ENCODE measurements at places on chromosomes 3 and 15.
A peak's percentile ranks its signal among the peaks of the same experiment; 100 is the strongest.

- no peak for DNase-seq
Measured at GRCh38 chr3:160132226-160132625, 93.0 kb upstream of the C3orf80 start.

DNA sequence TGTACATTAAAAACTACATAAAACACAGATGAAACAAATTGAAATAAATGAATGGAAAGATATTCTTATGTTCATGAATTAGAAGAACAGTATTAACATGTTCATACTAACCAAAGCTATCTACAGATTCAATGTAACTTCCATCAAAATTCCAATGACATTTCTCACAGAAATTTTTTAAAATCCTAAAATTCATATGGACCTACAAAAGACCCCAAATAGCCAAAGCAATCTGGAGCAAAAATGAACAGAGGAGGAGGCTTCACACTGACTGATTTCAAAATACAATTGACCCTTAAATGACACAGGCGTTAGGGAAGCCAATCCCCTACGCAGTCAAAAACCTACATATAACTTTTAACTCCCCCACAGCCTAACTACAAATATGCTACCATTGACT, 39.4 kb downstream of the KPNA1 start:
- no peak for DNase-seq

DNA sequence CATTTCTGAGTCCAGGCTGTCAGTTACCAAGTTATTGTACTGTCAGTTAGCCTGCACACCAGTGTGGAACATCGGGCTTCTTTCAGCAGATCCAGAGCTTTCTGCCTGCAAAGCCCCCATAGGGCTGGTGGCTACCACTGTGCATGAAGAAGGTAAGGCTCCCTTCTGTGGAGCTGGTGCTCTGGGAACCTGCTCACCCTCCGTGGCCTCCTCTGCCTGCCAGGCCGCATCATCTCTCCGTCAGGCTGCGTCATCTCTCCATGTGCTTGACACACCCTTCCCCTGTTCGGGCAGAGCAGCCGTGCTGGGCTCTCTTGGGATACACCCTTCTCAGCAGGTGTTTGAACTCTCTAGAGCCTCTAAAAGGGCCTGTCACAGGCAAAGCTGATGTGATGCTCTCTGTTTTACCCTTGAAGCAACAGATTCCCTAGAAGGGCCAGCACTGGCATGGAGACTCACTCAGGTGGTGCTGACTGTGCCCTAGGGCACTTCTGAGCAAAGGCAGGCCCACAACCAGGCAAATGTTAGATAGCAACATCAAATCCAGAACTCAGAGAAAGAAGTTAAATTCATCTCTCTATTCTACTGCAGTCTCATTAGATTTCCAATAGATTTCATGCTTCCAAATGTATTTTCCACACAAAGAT, 261.1 kb downstream of the EPHB1 start:
- DNase-seq = no peak

GRCh38 chr15:66508293-66508883, 3.3 kb downstream of the ZWILCH start:
- DNase-seq = no peak

GRCh38 chr15:77032052-77032646, 37.2 kb downstream of the PSTPIP1 start:
- no peak for DNase-seq

DNA sequence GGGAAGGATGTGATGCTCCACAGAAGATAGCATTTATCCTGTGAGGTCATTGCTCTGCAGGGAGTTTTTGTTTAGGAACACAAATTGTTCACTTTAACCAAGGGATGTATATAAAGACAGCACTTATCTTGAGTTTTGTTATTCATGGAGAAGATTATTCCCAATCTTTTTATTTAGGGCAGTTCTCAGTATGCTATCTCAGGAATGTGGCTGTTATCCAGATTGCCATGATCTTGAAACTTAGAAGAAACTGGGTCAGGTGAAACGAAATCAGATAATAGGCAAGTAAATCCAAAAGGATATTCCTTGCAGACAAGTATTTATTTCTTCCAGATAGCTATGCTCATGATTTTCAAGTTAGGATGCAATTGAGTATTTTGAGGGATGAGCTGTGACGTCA, 19.3 kb upstream of the TMEM42 start:
- no peak for DNase-seq

DNA sequence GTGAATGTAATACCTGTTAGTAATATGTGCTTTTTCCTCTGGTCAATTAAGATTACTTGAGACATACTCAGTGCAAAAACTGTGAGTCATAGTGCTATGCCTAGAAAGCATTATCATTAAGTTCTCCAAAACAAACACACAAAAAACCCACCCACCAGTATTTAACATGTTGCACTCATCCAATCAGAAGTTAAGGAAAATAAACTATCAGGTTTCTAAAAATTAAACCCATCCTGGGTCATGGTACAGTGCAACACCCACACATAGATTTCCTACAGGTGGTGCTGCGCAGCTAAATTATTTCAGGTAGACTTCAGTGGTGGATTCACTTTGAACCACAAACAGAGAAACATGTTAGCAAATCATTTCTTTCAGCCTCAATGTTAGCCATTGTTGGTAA, 264.4 kb upstream of the VEPH1 start:
- no peak for DNase-seq

DNA sequence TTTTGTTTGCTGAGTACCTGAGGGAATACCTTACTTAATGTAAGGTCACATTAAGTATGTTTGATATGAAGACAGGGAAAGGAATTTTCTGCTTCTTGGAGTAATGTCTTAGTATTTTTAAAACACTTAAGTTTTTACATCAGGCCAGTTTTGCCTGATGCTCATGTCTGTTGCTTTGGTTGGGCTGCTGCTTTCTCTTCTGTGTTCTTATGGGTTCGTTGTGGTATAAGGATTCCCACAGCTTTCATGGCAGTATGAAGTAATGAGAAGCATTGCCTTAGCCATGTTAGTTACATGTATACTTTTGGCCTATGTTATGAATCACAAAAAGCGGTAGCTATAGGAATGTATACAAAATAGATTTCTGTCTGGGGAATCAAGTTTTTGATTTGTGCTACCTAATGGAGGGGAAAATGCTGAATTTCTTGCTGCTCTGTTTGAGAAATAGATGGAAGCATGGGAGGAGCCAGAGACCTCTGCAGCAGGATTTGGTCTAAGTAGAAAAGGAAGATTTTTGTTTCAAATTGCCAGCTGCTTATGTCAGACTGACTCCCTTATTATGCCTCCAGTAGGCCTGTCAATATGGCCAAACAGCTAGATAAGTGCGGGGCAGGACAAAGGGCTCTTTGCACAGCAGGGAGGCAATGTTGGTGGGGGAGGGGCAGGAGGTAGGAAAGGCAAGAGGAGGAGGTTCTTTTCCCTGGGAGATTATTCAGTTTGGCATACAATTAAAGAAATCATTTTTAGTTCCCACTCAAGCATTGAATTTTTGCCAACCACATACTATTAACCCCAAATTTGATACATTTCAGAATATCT, 5.2 kb downstream of the SETD5 start:
- DNase-seq = no peak

DNA sequence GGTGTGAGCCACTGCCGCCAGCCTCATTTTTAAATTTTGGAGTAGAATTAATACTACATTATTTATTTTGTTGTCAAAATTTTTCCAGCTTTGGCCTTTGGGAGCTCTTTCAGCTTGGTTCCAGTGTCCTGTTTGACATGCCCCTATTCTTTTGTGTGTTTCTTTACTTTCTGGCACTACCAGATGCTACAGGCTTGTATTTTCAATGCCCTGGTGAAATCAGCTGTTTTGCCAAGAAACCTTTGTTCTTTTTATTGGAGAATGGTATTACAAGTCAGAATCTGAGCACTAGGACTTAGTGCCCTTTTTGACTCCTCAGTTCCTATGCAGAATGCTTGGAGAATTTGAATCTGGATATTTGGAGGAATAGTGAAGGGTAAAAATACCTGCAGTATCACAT, 26.6 kb downstream of the RNF111 start:
- DNase-seq = no peak

- DNase-seq = no peak
Measured at GRCh38 chr3:4139462-4140140, 163.6 kb upstream of the SETMAR start.

- no peak for DNase-seq
Measured at GRCh38 chr15:28861031-28861534, 12.6 kb upstream of the GOLGA6L7 start.

DNA sequence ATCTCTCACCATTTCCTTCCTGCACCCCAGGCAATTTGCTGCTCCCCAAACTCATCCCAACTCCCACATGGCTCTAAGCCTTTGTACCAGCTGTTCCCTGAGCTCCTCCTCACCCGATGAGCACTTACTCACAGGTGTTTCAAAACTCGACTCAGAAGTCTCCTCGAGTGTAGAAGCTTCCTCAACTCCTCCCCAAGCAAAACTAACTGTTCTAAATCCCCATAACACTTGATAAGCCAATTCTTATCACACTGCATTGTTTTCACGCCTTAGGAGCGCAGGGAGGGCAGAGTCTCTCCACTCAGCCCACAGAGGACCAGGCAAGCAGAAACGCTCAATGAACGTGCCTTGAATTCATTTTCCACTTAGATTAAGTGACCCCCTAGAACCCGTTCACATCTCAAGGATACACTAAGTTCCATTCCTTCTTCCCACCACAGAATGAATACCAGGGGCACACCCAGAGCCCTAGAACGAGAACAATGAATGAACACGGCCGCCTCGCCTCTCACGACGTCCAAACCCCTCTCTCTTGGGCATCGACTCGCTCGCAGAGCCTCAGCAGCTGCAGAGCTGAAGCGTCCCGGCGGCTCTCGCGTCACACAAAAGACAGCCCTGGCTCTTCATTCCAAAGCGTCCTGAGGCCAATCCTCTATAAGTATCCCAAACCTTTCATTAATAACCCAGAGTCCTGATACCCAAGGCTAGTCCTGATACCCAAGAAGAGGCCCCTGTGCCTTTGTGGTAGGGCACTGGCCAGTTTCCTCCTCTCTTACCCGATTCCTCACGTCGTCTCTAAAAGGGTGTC, 1.1 kb downstream of the RAF1 start:
- DNase-seq = peak; percentile 5

- DNase-seq = no peak
Measured at GRCh38 chr3:27080258-27080525, 289.0 kb downstream of the NEK10 start.

- DNase-seq = no peak
Measured at GRCh38 chr3:129605203-129605921, 1.1 kb downstream of the PLXND1 start.

DNA sequence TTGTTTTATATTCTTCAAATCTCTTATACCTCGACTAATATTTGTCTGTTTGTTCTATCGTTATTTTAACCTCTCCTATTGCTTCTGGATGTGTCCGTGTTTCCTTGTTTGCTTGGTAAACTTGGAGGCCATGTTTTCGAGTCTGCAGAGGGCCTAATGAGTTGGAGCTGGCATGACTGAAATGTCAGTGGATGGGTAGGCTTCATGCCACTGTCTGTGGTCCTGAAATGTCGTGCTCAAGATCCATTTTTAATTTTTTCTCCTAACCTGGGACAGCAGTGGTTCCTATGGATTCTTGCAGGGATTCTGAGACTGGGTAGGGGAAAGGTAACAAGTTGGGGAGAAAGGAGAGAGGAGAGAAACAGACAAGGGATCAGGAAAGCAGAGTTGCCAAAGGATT, 18.8 kb upstream of the GASK1A start:
- DNase-seq = no peak

- no peak for DNase-seq
Measured at GRCh38 chr3:68667346-68667745, 265.0 kb downstream of the TAFA4 start.

- no peak for DNase-seq
Measured at GRCh38 chr3:122984650-122985049, 42.9 kb downstream of the SEMA5B start.

- no peak for DNase-seq
Measured at GRCh38 chr3:132160198-132160597, 125.4 kb upstream of the CPNE4 start.

- no peak for DNase-seq
Measured at GRCh38 chr3:8523041-8523440, 21.4 kb downstream of the LMCD1 start.

DNA sequence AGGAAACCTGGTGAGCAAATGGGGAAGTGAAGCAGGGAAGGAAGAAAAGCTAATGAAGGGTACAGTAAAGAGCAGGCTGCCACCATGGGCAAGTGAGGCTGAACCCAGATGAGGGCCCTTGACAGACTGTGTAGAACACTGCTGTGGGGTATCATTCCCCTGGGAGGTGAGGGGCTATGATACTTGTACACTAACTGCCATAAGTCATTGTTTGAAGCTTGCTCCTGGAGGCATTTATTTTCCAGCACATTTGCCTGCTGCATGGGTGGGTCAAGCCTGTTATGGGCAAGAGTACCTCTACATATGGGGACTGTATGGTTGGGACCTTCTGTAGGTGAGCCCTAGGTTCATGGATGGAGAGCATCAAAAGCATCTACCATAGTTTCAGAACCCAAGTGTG, 57.4 kb downstream of the POMGNT2 start:
- DNase-seq = no peak

DNA sequence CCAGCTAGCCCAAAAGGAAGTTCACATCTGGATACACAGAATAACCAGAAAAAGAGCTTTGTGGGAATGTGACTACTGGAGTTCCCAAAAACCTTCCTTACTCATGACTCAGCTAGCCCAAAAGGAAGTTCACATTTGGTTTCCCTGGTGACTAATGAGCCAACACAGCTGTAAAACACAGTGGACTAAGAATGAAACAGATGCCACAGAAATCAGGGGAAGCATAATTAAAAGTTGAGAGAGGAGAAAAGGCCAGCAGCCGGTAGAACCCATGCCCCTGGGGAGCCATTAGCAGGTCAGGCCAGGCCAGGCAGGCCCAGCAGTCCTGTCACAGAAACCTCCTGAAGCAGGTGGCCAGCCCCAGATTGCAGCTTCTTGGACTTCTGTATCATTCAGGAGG, 130.3 kb downstream of the GHSR start:
- no peak for DNase-seq

- DNase-seq = no peak
Measured at GRCh38 chr3:194785315-194785714, 99.6 kb downstream of the FAM43A start.

- DNase-seq = no peak
Measured at GRCh38 chr15:88174571-88174970, 82.0 kb downstream of the NTRK3 start.

DNA sequence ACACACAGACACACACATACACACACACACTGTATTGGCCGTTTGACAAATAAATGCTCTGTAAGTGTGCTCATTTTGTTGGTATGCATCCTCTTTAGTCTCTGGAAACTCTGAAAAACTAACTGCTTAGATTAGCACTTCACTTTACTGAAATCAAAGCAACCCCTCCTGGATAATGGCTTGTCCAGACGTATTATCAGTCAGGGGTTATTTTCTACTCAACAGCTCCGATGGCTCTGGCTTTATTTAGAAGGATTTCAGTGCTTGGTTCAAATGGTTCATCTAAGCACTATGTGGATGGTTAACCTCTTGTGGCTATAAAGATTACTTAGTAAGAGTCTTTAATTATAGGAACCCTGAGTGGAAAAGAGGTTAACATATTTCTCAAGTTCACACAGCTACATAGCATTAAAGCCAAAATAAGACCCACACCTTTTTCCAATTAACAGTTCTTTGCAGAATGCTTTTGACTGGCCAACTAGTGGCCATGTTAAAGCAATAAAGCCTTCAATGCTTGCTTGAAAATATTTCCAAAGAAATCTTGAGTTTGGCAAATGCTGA, 516.1 kb upstream of the NAALADL2 start:
- no peak for DNase-seq

- DNase-seq = no peak
Measured at GRCh38 chr15:59063042-59063441, 41.9 kb upstream of the CCNB2 start.
